Nucleus accumbens (tissue), 56 donors: ENCODE measurements at places on chromosomes 5 and 9.

GRCh38 chr5:11062397-11062796 lies 301.4 kb upstream of the DAP start:
- DNase-seq: no peak

DNA sequence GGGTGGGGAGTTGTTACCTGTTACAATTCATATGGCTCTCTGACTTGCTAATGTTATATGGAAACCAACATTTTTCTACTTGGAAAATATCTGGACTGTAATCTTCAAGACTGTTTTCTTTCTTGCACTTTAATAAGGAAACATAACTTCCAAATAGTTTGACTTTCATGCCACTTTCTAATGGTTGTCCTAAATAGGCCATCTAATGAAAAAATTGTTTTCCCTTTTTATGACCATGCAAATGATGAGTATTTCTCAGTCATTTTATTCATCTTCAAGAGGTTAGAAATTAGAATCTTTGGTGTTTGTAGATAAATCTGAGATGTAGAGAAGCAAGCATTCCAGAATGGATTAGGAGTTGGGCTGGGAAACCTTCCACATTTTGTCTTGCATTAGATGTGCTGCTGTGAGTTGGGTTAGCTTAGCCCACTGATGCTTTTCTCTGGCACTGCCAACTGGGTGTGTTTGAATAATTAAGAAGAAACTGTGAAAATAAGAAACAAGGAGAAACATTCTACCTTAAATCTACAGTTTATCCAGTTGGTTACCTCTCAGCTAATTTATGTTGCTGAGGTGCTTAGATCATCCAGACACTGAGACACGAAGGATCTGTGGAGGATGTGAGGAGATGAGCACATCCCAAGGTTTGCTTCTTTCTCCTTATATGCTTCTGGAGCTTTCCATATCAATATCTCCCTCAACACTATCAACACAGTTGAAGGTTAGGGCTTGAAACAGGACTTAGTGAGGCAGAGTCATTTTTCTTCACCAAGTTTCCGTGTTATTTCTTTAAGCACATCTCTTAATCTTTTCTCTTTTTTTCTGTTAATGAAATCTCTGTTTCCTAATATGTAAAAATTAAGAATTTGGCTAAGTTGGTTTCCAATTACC lies 2.7 kb downstream of the RASGRF2 start:
- DNase-seq: no peak

DNA sequence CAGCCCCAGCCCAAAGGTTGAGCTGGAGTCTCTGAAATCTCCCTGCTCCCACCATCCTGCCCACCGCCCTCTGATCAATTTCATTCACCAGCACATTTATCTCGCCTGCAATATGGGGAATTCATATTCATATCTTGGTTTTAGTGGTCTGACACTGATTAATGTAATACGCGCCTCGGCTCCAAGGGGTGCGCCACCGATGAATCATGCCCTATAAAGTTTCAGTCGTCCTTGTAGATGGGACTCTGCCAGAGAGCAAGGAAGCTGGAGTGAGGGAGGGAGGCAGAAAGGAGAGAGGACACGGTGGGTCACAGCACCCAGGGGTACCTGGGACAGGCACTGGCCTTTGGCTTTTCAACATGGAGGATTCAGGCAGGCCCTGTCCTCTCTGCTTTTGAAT lies 8.9 kb downstream of the IRX1 start:
- no peak for DNase-seq

DNA sequence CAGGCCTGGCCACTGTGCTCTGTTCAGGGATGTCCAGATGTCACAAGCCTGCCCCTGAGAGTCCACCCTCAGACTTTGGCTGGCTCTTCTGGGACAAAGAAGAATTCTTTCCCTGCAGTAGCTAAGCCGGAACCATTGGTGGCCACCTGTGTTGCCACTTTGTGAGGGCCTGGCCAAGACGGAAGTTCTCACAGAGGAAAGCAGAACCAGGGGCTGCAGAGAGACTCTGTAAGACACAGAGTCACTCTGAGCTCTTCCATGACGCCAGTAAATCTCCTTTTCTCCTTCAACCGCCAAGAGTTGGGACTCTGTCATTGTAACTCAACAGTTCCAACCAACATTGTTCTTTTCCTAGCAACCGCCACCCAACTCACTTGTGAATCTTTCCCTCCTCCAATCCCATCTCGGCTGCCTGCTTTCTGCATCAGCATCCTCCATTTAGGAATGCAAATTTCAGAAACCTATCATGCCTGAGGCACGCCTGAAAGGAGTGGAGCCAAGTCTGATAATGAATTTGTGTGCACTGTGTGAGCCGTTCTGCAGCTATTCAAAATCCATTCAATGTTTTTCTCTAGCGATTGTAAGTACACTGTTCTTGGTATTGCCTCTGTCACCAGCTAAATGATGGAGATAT lies 37.8 kb upstream of the ATP6V1G1 start:
- DNase-seq: no peak

DNA sequence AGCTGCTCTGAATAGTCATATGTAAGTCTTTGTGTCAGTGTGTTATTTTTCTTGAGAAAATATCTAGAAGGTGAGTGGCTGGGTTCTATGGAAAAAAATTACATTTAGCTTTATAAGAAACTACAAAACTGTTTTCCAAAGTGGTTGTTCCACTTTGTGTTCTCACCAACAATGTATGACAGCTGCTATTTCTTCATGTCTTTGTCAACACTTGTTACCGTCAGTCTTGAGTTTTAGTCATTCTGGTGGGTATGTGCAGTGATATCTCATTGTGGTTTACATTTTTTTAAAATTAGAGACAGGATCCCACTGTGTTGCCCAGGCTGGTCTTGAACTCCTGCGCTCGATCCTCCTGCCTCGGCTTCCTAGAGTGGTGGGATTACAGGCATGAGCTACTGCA lies 246.4 kb downstream of the PJA2 start:
- no peak for DNase-seq

DNA sequence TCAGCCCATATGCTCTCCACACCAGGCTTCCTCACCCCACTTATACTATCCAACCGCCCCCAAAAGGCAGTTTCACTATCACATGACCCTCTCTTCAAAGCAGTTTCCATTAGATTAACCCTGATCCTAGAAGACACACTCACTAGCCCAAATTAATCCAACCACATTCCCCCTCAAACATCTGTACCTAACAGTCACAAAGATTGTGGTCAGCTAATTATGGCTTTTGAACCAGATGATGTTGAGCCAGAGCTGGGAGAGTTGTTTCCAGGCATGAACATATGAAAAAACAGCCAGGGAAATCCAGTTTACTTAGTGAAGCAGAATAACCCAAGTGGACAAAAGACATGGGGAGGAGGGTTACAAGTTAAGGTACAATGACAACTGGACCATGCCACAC lies 131.2 kb downstream of the SPOCK1 start:
- DNase-seq: no peak

GRCh38 chr9:124520206-124520596 lies 13.0 kb upstream of the NR5A1 start:
- DNase-seq: no peak

DNA sequence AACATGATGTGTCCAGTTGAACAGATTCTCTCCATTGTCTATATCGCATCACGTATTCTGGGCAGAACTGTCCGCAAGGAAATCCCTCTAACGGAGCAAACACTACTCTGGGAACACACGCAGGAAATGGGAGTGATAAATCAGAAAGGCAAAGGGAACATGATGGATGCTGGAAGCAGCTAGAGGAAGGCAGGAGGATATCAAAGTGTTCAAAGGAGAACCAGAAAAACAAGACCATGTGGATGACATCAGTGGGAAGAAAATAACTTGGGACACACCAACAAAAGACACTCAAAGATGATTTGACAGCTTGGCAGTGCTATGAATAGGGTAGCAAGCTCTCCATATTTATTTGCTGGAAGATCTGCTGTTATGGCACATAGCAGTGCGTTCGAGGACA lies 142.9 kb downstream of the PLK2 start:
- no peak for DNase-seq

DNA sequence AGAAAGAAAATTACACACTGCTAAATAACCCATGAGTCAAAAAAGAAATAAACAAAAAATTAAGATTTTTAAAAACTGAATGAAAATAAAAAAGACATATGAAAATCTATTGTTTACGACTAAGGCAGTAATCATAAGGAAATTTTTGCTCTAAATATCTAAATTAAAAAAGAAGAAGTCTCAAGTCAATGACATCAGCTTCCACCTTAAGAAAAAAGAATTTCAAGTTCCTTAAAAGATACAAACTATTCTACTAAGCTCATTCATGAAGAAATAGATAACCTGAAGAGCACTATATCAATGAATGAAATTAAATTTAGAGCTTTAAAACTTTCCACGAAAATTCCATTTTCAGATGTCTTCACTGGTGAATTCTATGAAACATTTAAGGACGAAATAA lies 15.7 kb upstream of the STARD4 start:
- DNase-seq: no peak

- no peak for DNase-seq
Measured at GRCh38 chr9:121518634-121519033, 19.0 kb upstream of the GGTA1 start.

- no peak for DNase-seq
Measured at GRCh38 chr9:16247188-16247875, 623.1 kb downstream of the BNC2 start.

- peak; percentile 54 for DNase-seq
Measured at GRCh38 chr5:11903121-11903613, 1.1 kb downstream of the CTNND2 start.

DNA sequence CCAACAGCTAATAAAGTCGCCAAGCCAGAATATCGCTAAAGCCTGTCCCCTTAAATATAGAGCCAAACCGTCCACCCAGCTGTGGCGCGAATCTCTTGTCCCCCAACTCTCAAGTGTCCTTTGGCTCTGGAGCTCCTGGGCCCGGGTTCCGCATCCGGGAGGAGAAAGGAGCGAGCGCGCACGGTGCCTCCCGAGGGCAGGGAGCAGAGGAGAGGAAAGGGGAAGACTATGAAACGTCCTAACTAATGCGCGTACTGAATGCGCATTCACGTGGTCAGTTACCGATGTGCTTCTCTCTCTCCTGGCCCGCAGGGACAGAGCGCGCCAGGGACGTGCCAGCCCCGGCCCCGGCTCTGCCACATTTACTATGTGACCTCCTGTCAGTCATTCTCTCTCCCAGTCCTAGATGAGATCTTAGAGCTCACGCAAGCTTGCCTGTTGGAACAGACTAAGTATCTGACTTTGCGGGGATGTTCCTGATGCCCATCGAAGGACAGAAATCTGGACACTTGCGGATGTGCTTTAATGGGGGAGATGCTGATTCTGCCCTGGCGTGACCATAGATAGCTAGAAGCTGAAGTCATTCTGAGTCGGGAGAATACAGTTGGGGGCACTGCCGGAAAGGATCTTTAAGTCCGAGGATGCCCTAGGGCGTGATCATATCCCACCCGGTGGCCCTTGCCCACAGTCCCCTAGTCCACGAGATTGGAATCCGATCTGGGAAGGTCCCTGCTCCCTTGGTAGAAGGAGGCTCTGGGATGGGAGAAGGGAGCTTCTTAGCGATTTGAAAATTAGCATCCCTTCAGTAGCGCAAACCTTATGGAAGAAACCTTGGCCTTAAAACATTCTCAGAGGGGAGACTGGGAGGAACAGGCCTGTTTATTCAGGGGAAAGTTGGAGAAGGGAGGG lies 5.7 kb upstream of the EBF1 start:
- no peak for DNase-seq

DNA sequence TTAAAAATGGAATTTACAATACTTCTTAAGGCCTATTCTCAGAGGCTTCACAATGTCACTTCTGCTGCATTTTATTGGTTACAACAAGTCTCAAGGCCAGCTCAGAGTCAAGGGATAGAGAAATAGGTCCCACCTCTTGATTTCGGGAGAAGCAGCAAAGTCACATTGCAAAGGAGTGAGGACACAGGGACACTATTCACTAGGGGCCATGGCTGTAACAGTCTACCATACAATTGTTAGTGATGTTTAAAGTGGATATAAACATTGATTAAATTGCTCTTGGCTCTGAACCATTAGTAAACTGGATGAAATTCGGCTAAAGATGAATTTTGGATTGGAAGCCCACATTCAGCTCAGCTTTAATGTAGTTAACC lies 21.7 kb upstream of the CMBL start:
- no peak for DNase-seq

DNA sequence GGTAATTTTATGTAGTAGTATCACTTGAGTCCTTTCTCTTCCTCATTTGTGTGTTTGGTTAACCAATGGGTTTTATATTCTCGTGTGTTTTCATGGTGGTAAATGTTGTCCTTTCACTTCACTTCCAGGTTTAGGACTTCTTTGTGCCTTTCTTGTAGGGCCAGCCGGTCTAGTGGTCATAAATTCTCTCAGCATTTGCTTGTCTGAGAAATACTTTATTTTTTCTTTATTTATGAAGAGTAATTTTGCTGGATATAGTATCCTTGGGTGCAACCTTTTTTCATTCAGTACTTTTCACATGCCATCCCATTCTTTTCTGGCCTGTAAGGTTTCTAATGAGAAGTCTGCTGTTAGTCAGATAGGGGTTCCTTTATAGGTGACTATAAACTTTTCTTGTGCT lies 107.1 kb downstream of the GNA14 start:
- no peak for DNase-seq

DNA sequence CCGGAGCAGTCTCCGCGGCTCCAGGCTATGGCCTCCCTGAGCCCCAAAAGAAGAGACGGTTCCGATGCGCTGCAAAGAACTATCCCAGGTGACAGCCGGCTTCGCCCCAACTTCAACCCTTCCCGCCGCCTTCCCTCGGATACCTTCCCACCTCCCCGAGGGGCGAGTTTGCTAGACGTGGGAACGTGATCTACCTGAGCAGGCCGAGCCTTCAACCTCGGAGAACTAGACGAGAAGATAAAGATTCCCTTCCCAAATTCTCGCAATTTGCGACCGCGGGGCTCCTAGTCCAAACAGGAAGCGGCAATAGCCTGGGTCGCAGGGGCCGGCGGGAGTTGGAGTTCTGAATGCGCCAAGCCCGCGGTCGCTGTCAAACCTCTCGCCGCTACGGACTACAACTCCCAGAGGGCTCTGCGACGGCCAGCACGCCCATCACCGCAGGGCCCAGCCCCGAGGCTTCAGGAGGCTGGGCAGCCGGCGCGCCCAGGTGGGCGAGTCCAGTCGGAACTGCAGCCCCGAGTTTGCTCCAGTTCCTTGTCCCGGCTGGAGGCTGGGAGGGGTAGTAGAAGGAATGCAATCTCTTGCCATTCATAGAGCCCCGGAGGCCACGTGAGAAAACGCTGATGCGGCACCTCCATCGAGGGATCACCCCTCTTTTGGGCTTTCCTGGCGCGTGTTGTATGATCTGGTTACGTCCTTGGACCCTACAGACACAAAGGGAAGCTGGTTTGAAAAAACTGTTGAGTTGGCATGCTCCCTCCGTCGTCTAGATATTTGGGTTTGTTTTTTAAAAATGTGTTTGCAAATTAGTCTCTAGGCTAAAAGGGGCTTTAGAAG lies at the start of gene SLC38A9:
Gene SLC38A9 (minus strand): TSS at position 302 of the 837 bp plus-strand sequence. CDS start 14,366 bp downstream, outside the sequence.
- DNase-seq: peak; percentile 59

DNA sequence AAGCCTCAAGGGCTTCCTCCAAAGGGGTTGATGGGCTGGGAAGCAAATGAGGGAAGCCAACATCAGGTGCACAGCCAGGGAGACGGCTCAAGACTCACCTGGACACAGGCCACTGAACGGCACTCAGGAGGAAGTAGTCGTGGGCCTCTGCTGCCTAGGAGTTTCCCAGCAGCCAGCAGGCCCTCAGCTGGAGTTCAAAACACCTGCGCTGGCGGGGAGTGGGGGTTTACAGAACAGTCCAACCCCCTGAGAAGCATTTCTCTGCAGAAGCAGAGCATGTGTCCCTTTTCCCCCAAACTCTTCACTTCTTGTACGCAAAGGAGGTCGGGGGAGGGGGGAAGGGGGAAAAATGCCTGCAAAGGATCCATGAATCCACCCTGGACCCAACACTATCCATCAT lies 2.3 kb downstream of the WHRN start:
- no peak for DNase-seq
